ENCODE measurements at places on chromosomes 3 and 15.

DNA sequence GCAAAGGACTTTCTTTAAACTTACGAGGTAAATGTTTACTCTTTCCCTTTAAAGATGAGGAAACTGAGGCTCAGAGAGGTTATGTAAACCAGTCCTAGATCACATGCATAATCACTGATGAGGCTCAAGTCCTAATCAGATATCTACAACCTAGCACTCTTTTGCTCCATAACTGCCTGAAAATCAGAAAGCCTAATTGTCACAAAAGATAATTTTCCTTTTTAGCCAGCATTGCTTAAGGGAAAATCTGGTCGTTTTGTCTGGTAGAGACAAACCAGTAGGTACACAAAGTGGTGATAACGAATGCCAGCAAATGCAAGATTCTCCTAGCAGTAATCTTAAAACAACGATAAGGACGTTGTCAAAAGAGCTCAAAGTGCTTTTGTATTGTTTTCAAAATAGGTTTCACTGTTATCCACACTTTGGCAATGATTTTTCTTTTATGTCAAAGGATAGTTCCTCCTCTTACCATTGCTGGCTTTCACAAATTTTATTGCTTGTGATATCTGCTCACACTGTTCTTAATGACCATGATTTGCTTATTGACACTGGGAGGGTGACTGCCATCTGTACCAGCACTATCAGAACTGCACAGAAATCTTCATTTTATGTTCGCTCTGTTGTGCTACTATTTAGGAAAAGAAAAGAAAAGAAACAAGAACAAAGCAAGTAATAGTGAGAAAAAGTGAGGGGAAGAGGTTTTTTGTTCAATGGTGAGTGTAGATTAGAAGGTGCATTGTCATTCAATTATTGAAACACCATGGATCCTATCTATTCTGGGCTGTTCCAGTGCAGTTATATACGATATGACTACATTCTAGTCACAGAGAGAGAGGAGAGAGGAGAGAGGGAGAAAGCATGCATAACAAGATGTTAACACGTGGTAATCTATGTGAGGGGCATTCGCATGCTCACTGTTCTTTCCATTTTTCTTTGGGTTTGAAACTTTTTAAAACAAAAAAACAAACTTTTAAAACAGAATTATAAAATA is 13.7 kb downstream of the IQCH start:
- no peak for DNase-seq

DNA sequence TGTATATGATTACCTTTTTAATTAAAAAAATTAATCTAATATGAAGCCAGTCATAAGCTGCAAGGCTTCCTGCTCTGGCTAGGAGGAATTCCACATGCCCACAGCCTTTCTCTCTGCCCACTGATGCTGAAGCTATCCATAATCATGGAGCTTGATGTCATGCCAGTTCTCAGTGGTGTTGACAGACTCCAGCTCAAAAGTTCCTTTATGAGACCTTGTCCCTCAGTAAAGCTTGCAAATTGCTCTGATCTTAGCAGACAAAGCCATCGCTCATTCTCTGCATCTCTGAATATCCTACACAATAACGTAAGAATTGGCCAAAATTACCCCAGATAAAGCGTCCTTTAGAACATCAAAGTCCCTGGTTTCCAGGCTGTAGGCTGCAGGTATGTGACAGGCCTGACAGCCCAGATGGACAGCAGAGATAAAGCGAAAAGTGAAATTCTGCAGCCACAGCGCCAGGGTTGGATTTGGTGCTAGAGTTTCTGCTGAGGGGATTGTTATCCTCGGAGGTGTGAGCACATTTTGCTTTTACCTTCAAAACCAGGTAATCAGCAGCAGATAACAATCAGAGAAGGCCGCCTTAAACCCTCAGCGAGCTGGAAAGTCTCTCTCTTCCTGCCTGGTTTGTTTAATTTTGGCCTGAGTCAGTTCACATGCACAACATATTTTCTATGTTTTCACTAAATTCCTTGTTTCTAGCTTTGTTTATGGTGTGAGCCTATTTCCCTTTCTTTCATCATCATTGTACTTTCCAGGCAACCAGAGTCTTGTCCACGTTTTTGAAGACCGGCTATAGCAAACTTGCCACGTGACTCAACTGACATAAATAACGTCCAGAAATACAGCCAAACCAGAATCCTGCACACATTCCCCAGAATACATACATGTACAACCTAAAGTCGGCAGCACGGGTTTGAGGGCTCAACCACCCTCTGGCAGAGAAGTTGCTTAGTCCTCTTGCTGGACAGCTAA is 36.6 kb upstream of the ALDH1A3 start:
- no peak for DNase-seq

DNA sequence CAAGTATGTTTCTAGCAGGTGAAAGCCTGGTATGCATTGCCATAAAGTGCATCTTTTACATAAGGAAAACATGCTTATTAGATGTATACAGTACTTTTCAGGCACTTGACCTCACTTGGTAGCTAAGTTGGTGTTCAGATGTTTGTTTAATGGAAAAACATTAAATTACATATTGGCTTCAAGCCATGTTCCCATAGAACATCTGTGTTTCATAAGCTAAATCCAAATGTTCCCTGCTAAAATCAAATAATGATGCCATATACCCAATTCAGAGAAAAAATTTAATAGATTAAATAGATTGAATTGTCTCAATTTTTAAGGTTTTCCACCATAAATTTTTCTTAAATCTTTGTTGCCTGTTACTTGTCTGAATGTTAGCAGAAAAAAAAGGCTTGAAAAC is 19.1 kb upstream of the RPL22L1 start:
- no peak for DNase-seq

DNA sequence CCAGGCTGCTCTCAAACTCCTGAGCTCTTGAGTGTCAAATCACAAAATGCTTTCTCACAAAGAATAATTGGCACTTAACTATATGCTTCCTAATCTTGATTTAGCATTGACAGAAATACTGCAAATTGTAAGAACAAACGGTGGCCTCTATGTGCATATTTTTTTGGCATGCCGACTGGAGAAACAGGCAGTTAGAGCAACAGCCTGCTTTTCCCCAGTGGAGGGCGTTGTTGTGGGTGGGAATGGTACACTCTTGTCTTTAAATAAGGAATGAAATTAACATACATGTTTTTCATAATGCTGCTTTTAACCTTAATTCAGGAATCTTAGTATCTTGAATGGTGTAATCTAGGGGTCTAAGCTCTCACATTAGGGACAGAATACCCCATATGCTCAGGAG is 31.1 kb upstream of the SV2B start:
- no peak for DNase-seq

- no peak for DNase-seq
These were observed 13.2 kb downstream of the LIMD1 start for GRCh38 chr3:45607790-45608189.

DNA sequence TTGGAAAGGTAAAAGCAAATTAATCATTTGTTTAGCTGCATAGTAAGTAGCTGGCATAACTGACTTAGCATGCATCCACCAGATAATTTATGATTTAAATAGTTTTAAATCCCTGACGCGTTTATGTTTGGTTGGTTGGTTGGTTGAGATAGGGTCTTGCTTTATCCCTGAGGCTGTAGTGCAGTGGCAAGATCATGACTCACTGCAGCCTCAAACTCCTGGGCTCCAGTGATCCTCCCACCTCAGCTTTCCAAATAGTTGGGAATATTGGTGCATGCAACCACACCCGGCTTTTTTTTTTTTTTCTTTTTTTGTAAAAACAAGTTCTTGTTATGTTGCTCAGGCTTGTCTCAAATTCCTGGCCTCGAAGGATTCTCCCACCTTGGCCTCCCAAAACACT is 263.4 kb downstream of the MCTP2 start:
- DNase-seq = no peak

Measured in iPS DF 19.7 (cell line).